8988T (cell line): ENCODE measurements at places on chromosomes 7 and 10.

GRCh38 chr10:110919971-110920881 is 822 bp downstream of the SHOC2 start:
- no peak for DNase-seq

DNA sequence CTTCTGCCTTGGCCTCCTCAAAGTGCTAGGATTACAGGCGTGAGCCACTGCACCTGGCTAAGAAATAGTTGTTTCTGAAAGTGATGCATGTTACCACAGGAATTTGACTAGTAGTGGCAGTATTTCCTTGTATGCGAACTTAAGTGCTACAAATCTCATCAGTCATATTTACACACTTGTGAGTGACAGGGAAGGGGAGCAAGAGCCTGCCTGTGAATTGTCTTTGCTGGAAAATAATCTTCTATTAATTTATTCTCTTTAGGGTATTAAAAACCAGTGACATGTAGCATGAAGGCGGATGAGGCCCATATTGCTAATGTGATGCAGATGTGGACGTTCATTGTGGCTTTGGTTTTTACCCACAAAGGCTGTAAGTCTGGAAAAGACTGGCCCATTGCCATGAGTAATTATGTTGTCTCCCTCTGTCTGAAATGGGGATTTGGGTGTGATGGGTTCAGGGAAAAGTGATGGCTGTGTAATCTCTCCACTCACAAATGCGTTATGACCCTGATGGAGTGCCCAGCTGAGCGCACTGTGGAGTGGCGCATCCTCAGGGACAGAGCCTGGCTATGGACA is 97.6 kb downstream of the CCNY start:
- DNase-seq, result no peak

GRCh38 chr10:26335574-26336093 is 102.5 kb upstream of the APBB1IP start:
- no peak for DNase-seq

GRCh38 chr7:13017333-13017857 is 330.0 kb downstream of the ARL4A start:
- no peak for DNase-seq

- peak; percentile 8 for DNase-seq
Measured at GRCh38 chr7:128888756-128889095, 21.8 kb downstream of the KCP start.

DNA sequence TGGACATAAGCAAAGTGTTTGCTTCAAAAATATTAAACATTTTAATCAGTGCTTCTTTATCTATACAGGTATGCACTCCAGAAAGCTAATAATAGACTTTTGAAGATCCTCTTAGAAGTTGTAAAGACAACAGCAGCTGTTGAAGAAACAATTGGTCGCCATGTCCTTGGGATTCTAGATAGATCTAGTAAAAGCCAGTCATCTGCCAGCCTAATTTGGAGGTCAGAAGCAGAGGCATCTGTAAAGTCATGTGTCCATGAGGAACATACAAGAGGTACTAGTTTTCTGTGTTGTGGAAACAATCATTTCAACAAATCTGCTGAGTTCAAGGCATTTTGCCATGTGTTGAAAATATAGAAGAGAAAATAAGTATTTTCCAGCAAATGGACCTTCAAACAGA is 89.3 kb downstream of the CYP51A1 start:
- no peak for DNase-seq

- no peak for DNase-seq
Measured at GRCh38 chr7:26546508-26547053, 254.9 kb downstream of the SNX10 start.

- DNase-seq, result peak; percentile 10
Measured at GRCh38 chr7:405489-406211, 114.0 kb downstream of the PDGFA start.

GRCh38 chr7:77182261-77182660 is 17.4 kb downstream of the FGL2 start:
- no peak for DNase-seq
